Ovary (tissue), 10 donors: ENCODE measurements at places on chromosomes 7 and 10.

DNA sequence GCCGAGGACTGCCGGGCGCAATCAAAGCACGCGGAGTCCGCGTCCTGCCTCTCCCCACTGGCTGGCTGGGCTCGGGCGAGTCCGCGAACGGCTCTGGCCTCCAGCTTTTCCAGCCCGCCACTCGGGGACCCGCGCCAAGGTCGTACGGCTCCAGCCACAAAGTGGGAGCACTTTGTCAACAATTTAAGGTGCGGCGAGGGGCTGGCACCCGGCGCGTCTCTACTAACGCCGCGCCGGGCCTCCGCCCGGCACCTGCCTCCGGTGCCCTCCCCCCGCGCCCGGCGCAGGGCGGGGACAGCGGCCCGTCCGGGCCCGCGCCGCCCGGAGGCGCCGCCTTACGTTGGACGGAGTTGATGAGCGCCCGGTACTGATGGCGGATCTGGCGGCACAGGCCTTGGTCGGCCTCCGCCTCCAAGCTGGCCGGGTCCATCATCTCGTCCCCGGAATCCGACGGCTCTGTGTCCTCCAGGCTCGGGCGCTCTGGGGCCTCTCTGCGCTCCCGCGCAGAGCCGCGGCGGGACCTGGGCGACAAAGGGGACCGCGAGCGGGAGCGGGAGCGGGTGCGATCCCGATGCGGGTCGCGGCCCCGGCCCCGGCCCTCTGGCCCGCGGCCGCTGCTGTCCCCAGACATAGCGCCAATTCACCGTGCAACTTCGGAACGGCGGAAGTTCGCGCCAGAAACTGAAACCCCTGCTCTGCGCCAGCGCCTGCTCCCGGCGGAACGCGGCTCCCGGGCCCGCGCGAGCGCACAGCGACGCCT lies at the start of gene NSMCE4A:
TSS of gene NSMCE4A (minus strand) at position 683 of the 760 bp plus-strand sequence. CDS start at position 631, 52 bp downstream.
- DNase-seq: peak; percentile 79

DNA sequence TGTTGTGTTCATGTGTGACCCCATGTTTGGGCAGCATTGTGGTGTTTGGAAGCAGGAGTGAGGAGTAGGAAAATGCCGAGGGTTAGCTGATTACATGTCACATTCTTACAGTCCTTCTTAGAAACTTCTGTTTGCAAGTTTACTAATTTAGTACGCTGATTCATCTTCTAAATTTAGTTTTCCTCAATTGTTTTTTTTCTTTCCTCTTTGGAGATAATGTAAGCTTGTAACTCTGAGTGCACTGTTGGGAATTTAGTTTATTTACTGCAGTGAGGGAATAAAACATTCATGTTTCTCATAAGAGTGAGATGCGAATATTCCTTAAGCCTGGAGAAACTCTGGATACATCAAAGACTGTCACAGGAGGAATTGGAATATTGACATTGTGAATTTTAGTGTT lies 135.0 kb downstream of the NT5C2 start:
- no peak for DNase-seq

GRCh38 chr10:83225781-83226180 lies 913.5 kb upstream of the GHITM start:
- DNase-seq: no peak

DNA sequence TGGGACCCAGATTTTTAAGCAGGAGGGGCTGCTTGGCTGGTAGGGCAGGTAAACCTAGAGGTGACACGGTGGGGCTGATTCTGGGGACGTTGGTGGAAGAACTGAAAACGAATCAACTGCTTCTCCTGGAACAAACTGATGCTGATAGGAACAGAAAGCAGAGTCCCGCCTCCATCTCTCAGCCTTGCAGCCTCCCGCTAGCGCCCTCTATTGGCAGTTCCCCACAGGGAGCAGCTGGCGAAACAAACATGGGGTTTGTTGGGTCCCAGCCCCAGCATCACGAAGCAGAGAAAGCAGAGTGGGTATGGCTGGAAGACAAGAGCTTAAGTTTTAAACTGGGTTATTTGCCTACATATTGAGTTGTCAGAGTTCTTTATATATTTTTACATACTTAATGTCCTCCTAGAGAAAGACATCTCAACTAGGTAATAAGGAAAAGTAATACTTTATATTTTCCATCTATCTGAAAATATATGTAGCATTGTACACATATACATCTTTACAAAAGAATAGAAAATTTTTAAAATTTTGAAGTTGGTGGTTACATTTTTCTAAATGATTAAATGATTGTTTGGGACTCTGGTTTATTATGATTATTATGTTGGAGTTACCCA lies 42.3 kb upstream of the FOXI2 start:
- no peak for DNase-seq

GRCh38 chr7:100603726-100604027 lies 1.5 kb downstream of the PCOLCE start:
- peak; percentile 42 for DNase-seq

DNA sequence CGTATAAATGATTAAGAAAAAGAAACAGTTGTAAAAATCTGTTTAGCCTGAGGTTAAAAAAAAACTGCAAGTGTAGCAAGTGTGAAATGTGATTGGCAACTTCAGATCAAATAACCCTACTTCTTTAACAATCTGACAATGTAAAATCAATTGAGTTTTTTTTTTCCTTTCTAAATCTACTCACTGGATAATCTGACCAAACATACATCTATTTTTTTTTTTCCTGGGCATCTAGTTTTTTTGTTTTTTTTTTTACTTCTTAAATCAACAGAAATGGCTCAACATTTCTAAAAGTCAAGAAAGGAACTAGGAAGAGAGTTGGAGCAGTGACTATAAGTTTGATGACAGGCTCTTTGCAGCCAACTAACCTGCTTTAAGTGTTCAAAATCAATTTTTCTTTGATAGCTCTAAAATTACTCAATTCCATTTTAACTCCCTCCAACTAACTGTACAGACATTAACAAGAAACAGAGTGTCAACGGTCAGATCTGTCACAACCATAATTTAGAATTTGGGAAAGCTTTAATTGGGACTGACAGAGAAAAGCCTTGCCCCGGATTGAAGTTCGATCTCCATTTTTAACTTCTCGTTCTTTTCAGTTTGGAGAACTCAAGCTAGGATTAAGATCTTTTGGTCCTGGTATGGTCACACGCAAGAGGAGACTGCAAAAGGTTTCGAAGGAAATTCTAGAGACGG lies 1.2 kb downstream of the ARL3 start:
- no peak for DNase-seq

DNA sequence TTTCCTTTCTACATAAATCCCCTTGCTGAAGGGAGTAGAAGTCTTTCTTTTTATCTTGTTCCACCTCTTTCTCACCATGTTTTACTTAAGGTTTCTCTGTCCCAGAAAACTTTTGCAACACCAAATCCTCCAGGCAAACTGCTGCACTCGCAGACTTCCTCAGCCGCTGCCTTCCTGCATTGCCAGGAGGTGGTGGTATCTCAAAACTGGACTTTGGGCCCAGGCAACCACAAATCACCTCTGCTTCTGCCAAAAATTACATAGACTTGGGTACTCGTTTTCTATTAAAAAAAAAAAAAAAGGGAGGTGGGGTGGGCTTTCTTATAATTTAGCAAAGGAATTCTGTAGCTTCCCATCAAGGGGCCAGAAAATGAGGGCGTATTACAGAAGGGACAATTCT lies 14.7 kb downstream of the INA start:
- DNase-seq: no peak

- DNase-seq: no peak
Observed at GRCh38 chr10:122957474-122957873, 3.4 kb upstream of the C10orf88 start.
